Naive B cell (primary cell): ENCODE measurements at places on chromosomes 1 and 21.

DNA sequence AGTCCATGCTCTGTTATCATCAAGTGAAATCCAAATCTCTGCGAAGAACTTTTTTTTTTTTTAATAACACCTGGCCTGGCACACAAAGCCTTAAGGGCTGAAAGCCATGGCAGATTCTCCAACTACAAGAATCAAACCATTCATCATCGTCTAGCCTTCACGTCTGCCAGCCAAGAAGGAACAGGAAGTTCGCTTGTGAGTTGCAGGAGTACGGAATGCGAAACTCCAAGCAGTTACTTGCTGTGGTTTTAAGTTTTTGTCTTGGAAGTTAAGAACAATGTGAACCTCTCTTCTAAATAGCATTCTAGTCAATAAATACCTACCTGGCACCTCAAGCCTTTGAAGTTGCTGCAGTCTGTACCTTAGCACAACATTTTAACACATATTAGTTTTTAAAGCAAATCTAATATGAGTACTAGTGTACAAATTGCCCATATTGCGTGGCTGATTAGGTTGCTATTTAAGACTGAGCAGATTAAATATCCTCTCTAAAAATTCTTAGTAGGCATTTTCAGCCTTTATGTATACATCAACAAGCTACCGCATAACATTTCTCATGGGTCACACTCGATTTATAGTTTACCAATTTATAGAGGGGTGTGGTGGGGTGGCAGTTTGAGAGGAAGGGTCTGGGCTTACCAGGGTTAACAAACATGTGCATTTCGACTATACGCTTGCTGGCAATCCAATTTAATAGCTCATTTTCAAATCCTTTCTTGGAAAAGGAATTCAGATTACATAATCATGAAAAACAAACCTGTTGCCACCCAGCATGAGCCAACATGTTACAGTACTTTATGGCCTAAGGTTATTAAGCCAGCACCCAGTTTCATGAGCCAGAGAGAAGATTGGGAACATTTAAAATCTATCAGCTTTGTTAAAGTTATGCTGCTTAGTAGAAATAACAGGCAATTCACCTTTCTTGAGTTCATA lies 22.2 kb upstream of the PTPN14 start:
- DNase-seq: no peak

GRCh38 chr21:19695796-19696195 lies 1292.2 kb upstream of the TMPRSS15 start:
- no peak for DNase-seq

- no peak for DNase-seq
Observed at GRCh38 chr1:221991221-221991620, 249.3 kb upstream of the DUSP10 start.

- DNase-seq: no peak
Observed at GRCh38 chr21:27196651-27197050, 229.8 kb upstream of the ADAMTS5 start.

- no peak for DNase-seq
Observed at GRCh38 chr1:168742994-168743650, 14.1 kb upstream of the DPT start.

DNA sequence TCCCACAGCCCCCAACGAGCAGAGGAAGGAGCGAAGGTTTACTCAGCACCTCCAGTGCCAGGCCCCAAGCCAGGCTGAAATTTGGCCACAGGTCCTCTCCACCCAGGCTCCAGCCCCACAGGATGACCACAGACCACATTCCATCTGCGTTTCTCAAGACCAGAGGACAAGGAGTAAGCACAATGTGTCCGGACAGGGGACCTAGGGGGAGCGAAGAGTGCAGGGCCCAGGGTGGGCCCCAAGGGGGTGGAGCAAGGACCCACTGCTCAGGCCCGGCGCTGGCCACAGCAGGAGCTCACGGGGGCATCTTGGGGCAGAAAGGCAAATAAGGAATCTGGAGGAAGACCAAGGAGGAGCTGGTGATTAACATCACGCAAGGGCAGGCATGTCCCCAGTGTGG lies 100.5 kb downstream of the NPHP4 start:
- DNase-seq: no peak

DNA sequence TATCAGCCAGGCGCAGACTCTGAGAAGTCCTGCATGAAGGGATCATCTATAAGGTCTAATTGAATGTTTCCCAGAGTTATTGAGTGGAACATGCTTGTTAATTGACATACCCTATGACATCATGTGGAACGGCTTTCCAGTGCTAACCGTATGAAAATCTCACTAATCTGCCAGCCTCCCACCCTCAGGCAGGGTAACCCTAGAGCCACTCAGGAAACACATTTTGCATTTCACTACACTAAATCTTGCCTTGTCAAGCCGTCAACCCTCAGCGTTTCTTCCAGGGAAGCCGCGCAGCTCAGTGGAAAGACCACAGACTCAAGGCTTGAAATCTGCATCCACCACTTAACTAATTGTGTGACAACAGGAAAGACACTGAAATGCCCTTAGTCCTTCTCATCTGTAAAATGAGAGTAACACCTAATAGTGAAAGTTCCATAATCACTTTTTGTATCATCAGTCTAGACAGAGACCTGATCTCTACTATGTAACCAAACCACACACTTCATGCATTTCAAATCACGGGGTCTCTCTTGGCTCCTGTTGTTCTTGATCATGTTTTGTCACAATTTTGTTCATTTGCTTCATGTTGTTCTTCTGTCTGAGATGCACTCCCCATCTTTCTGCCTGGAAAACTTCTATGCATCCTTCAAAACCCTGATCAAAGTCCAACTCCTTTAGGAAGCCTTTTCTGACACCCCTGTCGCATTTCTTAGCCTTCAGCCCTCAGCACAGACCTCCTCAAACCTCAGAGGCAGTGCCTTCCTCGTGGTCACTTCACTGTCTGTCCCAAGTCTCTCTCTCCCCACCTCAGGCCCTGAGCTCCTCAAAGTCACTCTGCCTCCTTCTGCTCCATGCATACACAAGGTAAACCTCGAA lies 246.5 kb downstream of the TOMM20 start:
- no peak for DNase-seq

GRCh38 chr1:2496087-2496622 lies 20.1 kb downstream of the PLCH2 start:
- peak; percentile 45 for DNase-seq
